NCI-H1105 treated with DMSO at 0.1 percent for 48 hours (cell line): ENCODE measurements at places on chromosomes 4 and X.

DNA sequence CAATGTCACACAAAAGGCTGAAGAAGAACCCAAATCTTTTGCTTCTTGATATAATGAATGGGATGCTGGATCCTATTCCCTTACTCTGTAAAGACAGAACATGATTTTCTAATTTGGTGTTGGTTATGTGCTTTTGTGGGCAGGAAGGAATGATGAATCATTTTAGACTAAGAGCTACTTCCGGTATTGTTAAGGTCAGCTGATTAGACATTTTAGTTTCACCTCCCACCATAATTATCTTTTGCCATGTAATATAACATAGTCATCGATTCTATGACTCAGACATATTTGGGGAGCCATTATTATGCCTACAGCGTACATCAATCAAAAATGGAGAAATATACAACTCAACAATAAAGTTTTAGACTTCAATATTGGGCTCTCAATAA, 265.3 kb downstream of the ZNF674 start:
- no peak for DNase-seq

DNA sequence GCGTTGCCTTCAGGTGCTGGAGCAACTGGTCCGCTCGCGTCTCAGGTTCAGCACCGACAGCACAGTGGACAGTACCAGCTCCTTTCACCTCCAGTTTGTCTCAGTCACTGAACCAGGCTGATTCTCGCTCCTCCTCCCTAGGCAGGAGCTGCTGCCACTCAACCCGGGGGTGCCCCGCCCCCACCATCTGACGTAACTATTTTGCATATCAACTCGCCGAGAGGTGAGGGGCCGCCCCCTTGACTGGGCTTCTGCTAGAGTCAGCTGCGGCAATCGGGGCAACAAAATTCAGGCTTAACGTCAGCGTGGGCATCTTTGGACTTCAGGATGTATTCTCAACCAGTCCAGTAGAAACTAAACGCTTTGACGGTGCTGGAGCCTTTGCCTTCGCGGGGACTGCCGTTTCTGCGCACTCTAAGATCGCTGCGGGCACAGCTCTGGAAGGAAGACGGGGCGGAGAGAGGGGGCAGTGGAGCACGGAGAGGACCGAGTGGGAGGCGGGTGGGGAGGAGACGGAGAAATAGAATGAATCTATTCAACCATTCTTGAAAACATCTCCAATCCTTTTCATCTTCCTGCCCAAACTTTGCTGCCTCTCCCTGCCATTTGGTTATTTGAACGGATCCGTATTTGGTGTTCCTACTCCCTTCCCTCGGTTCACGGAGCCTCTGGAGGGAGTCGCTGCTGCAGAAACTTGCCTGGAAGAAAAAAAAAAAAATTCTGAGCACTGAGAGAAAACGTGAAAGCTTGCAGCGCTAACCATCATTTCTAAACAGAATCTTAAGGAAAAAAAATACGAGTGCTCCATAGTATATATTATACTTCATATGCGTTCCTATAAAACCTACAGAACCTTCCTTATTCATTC, at the start of gene FSTL5:
Gene FSTL5, minus strand, starts transcription at position 109 of the 868 bp plus-strand sequence. CDS start 52,604 bp downstream, outside the sequence.
- DNase-seq: peak; percentile 58

DNA sequence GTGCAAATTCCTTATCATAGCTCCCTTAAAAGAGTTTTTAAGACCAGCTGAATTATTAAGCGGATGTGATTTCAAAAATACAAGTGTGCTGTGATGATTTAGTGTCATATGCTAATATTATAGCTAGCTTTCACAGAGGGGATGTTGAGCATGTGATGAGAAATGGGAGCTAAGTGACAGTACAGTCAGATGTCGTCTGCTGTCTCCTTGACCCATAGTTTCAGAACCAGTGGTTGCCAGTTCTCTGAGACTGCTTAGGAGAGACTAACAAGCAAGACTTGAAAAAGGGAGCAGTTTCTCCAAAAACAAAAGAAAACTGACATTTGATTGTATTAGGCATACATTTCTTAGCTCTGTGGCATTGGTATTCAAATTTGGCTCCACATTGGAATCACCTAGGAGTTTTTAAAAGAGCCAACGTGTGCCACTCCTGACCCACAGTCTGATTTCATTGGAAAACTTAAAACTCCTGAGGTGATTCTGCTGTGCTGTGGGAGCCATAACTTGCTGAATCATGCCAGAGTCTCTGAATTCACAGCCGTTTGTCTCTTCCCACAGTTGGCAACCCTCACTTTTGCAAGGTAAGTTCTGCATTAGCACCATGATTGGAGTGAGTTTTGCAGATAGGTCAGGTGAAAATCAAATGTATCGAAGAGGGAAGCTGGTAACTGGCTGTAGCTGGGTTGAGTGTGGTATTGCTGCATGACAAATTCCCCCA, 20.3 kb downstream of the FUNDC2 start:
- no peak for DNase-seq

DNA sequence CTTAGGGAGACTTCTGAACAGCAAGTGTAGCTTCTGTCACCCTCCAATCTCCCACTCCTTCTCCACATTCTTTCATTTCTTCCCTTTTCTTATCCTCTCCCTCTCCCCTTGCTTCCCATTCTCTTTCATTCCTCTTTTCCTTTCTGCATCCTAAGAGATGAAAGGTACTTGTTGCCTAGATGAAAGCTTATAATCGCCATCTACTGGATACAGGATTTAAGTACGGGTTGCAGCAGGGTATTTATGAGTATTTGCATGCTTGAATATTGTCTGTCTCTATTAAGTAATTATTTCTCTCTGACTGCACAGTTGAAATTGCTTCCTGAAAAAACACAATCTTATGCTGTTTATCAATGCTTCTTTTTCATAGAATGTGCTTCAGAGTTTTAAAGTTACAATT, 174.0 kb upstream of the TENT5D start:
- peak; percentile 8 for DNase-seq

- DNase-seq: no peak
These were observed 149.5 kb downstream of the SHROOM3 start for GRCh38 chr4:76584241-76585152.

DNA sequence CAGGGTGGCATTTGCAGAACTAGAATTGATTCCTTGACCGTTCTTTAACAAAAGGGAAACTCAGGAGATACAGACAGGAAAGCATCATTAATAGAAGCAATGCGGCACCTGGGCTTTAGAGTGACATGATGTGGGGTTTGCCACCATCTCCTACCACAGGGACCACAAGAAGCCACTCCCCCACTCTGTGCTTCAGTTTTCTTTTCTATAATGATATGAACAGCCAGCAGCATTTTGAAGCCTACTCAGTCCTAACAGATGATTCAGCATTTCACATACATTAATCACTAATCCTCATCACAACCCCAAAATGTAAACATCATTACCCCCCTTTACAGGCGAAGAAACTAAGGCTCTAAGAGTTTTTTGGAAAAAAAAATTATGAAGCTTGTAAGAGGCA, 22.9 kb downstream of the CCDC149 start:
- no peak for DNase-seq

DNA sequence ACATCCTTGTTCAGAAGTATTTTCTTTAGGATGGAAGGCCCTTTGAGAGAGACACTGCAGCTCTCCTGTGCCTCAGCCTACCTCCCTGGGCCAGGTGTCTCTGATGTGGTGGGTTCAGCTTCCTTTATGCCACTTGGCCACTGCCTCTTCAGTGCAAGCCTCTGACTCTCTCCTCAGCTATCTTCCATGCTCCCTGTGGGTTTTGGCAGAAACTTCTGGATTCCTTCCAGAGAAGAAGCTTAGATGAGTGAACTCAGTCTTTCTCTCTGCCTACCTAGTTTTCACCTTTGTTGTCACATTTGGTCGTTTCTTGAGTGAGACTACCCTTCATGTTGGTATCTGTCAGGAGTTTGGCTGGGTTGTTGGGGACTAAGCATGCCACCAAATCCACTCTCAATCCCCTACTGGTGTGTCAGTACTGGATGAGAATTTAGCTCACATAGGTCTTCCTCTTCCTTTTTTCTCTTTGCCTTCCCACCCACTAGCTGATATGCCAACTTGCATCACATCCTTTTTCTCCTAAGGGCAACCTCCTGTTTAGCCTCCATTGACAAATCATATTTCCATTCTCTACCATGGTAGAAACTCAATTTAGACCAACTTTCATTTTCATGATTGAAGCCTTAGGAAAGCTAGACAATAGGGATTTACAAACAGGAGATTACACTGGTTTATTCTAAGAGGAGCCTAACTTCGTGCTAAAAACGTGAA, 32.0 kb downstream of the IL15 start:
- no peak for DNase-seq

- DNase-seq: peak; percentile 2
These were observed 315.8 kb downstream of the STIM2 start for GRCh38 chr4:27176400-27176799.

GRCh38 chrX:54786967-54787366, 11.1 kb downstream of the ITIH6 start:
- no peak for DNase-seq

DNA sequence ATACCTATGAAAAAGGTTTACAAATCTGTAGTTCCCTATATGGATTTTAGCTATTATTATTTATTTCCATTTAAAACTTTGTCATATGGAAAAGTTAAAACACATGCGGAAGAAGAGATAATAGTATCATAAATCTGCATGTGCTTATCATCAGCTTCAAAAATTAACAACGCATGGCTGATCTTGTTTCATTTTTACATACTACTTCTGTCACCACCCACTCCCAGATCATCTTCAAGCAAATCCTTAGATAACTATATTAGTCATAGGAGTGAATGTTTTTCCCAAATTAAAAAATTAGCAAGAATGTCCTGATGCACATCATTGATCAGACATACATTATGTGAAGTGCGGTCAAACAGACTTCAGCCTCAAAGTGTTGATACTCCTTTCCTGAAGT, 24.6 kb upstream of the MOB1B start:
- DNase-seq: no peak

GRCh38 chr4:39614487-39615162, 24.0 kb downstream of the SMIM14 start:
- DNase-seq: no peak

- DNase-seq: no peak
These were observed 162.4 kb upstream of the FMR1 start for GRCh38 chrX:147749308-147749707.

- DNase-seq: peak; percentile 11
These were observed 88.6 kb downstream of the HPRT1 start for GRCh38 chrX:134548257-134549201.

DNA sequence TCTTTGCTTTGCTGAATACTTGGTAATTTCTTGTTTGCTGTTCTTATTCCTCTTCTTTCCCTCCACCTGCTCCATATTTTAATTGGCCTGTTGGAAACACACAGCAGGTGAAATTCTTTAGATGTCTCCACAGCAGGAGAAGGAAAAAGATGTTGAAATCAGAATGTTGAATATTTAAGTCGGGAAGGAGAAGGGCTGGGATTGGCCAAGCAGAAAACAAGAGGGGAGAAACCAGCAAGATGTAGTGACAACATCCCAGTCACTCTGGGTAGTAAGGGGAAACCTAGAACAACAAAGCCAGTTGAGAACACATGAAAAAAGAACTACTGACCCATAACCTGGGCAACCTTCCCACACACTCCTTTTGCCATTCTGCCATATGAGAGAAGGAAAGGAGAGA, 37.3 kb upstream of the STAG2 start:
- no peak for DNase-seq

GRCh38 chr4:121270389-121270788, 106.3 kb upstream of the TNIP3 start:
- DNase-seq: no peak

GRCh38 chr4:12120968-12121367, 692.3 kb upstream of the HS3ST1 start:
- no peak for DNase-seq

GRCh38 chrX:13854003-13854402, 37.1 kb upstream of the GPM6B start:
- DNase-seq: no peak

DNA sequence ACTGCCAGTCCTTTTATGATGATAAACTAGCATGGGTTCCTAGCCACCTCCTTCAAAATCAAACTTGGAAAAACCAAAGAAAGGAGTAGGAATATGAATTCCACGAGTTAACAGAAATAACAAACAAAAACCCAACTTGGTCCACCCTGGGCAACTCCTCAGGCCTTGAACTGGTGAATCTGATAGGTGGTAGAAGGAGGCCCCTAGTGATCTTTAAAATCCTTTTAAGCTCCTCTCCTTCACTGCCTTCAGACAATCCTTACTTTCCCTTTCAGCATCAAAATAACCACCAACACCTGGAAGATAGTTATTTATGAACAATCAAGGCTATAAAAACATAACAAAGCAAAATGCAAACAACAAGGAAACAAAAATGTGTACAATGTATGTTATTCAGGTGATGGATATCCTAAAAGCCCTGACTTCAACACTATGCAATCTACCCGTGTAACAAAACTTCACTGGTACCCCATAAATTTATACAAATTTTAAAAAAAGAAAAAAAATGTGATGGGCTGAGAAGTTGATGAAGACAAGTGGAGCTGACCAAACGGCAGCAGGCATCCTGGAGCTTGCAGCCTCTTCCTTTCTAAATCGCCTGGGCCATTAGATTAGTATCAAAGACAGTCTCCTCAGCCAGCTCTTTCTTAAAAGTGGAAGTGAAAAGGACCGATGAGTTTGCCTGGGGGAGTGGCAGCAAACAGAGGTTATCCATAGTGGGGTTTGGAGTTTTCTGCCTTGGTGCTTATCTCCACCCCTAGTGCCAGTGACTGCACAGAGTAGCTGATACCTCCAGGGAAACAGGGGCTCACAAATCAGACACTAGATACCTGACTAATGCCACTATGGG, 179.6 kb downstream of the TMA16 start:
- no peak for DNase-seq

- DNase-seq: peak; percentile 40
These were observed 2.0 kb downstream of the MID1IP1 start for GRCh38 chrX:38803243-38803587.

GRCh38 chrX:134244043-134244442, 7.1 kb downstream of the CCDC160 start:
- DNase-seq: no peak

DNA sequence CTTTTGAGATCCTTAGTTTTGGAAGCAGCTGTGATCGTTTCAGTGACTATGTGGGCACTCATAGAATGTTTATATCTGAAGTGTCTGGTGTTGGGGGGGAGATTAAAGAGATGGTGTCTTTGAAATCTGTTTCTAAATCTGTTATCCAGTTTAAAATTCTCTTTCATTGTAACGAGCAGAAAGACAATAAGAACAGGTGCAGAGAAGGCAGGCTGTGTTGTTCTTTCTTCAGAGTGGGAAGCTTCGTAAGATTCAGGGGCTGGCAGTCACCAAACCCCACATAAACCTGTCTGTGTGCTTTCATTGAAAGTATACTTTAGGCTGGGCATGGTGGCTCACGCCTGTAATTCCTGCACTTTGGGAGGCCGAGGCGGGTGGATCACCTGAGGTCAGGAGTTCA, 16.3 kb upstream of the DHRSX start:
- DNase-seq: no peak

DNA sequence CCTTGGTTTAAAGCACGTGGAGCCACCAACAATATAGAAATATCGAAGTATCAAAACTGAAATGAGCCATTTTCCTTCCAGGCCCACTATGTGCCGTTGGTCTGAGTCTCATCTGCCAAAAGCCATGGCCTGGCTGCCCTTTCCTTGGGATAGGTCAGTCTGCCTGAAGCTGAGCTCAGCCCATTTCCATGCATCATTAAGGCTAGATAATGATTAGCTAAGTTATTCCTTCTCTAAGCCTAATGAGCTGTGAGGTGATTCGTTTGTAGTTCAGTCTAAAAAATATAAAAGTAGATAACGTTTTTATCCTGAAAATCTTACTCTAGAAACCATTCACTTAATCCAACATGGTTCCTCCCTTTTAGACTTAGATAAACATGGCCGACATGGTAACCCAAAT, 936.2 kb upstream of the LCORL start:
- DNase-seq: no peak

GRCh38 chrX:2769615-2770014, 17.8 kb downstream of the XG start:
- DNase-seq: no peak
